ENCODE measurements at places on chromosomes 12 and 14.

- DNase-seq: no peak
Measured at GRCh38 chr12:2260441-2260840, 207.7 kb downstream of the CACNA1C start.

- no peak for DNase-seq
Measured at GRCh38 chr12:18267427-18268099, 6.2 kb downstream of the PIK3C2G start.

DNA sequence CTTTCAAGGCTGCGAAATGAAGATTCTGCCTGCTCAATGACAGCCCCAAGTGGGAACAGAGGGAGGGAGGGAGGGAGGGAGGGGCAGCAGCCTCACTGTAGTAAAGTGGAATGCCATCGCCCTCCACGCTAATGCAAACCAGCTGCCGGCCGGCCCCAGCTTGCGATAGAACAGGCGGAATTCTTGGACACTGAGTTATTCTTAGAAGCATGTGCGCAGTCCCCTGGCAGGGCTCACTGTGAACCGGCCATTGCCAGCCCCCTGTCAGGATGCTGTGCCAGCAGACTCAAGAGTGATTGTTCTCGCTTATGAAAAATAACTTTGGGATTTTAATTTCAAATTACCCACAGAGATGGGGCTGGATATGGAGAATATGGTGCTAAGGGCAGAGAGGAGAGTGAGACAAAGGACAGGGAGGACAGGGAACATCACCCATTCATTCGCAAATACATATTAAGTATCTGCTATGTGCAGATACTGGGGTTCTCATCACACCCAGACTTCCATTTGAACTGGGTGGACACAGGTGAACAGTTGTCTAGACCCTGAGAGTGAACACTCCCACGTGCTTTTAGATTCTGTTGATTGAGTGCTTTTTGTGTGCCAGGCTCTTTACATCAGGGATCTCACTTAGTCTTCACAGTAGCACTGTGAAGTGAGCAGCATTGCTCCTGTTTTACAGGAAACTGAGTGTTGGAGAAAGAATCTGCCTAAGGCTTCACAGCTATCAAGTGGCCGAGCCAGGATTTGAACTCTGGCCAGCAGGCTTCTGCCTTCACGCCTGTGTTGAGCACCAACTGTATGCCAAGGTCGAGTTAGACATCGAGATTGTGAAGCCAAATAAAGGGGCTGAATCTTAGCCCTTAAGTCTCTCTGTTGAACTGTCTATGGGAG is 192.9 kb downstream of the C12orf75 start:
- no peak for DNase-seq

DNA sequence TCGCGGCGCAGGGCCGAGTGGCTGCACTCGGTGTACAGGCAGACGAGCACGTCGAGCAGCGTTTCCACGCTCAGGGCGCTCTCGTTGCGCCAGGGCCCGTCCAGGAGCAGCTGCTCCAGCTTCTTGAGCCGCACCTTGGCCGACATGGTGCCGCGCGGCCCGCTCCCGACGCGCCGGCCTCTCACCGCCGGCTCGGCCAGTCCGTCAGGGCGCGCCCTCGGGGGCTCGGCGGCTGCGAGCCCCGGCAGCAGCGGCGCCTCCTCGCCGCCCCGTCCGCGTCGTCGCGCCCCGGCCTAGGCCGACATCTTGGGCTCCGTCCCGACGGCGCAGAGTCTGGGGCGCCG is 349 bp downstream of the CDC42BPB start:
- no peak for DNase-seq

DNA sequence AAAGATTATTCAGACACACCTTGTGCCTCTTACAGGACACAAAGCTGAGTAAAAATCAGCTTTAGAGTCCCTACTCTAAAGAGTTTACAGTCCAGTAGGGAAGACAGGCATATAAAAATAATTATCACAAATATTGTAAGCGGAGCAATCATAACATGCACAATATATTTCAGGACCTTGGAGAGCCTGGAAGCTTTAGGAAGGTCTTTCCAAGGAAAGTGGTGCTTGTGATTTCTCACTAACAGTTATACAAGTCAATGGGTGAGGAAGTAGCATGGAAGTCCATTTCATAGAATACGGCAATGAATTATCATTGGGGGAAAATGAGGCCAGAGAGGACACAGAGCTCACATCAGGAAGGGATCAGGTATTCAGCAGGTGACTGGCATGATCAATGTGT is 268.3 kb downstream of the C12orf50 start:
- DNase-seq: no peak

GRCh38 chr14:81400852-81401251 is 728 bp upstream of the STON2 start:
- no peak for DNase-seq

DNA sequence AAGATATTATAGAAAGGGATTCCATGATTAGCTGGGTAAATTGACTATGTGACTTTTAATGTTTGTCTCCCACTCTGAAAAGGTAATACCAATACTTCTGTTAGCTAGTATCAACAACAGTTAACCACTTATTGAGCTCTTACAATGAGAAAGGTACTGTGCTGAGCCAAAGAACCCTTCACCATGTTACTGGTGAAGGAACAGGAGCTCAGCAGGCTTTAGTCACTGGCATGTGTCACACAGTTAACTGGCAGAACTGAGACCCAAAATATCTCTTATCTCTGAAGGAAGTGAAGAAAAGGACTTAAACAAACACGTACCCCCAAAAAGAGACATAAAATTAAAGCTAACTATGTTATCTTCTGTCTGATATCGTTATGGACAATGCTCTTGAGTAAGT is 170.6 kb downstream of the MED13L start:
- no peak for DNase-seq

DNA sequence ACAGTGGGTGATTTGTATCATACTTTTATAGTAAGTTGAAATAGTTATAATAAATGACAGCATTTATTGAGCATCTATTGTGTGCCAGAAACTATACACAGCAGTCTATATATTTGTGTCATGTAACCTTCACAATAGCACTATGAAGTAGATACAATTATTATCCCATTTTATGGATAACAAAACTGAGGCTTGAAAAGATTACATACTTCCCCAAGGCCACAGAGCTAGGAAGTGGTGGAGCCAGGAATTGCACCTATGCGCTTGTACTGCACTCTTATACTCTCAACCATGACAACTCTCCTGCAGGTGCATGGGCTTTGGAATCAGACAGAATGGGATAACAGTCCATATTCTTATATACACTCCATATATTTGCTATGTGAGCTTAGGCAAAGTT is 110.6 kb upstream of the SOX5 start:
- DNase-seq: no peak

- DNase-seq: no peak
Measured at GRCh38 chr14:55240526-55241178, 30.6 kb upstream of the FBXO34 start.

GRCh38 chr12:78683031-78683430 is 181.5 kb upstream of the SYT1 start:
- no peak for DNase-seq

DNA sequence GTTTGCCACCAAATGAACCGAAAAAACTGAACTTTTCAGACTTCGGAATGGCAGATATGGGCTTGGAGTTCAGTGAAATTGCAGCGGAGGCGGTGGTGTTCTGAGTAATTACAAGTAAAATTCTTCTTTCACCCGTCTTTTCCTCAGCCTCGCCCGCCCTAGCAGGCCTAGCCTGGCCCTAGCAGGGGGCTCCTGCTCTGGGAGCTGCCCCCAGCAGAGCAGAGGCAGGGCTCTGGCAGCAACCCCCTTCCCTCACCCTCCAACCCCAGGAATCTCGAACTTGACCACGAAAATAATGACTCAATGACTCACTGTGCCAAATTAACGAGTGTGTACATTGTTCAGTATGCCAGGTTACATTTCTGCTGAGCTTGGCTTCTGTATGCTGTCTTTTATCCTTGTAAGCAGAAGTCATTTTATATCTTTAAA is 1.1 kb downstream of the PAPLN start:
- DNase-seq: no peak

DNA sequence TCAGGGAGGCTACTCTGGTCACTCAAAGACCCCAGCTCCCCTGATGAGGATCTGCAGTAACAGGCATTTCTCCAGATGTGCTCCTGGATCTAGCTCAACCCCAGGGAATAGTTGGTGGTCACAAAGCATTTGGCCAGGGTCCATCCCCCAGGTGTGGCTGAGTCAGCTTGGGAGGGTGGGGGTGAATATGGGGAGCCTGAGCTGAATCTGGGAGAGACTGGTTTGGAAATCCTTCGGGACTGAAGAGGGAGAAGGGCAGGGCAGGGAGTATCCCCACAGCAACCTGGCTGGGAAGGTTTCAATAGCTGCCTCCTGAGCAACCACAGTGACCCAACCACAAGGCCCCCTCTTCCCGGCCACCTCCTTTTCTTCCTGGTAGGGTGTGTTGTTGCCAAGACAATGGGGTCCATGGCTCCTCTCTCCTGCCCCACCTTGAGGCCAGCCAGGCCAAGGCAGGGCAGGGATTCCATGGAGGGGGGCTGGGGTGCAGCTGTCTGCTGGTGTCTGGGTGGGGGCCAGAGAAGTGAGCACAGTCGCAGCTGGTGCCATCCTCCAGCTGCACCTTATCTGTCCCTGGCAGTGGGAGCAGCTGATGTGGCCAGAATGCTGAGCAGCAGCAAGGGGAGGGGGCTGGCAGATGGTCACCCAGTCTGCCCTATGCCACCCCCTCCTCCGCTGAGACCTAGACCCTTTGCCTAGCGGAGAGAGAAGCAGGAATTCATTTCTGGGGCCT is 5.5 kb downstream of the ASIC1 start:
- no peak for DNase-seq

DNA sequence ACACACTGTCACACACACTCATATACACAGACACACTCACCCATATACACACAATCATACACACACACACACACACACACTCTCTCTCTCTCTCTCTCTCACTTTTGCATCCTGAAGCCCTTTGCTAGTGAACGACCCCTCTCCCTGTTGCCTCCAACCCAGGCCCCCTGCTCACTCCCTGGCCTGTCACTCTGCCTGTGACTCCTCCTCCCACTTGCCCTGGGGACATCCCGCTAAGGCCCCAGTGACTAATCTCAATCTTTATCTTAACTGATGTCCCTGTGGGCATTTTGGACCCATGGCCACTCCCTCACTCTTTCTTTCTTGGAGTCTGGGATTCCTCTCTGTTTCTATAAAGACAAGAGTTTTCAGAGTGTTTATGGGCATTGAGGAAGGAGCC is 10.9 kb upstream of the DLK1 start:
- no peak for DNase-seq

DNA sequence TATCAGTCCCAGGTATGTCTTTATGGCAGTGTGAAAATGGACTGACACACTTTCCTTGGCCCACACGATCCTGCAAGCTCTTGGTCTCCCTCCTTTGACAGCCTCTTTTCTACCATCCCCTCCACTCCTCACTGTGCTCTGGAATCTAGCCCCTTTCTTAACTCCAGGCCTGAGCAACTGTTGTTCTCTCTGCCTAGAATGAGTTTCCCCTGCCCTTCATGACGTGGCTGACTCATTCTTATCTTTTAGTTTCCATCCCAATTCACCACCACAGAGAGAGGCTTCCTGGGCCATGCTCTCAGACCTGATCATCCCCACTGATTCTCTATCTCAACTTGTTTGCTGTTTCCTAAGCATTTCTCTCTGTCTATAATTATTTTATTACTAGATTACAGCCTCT is 157.4 kb upstream of the HMGA2 start:
- no peak for DNase-seq

All from activated CD8-positive, alpha-beta memory T cell treated with anti-CD3 and anti-CD28 coated beads, Interleukin-2, amount 50 U/mL, for 4 hours (primary cell).